ENCODE measurements at places on chromosomes 12 and 14.

- no peak for DNase-seq
Observed at GRCh38 chr14:87131879-87132278, 861.1 kb downstream of the GALC start.

GRCh38 chr12:42669553-42669952, 80.0 kb upstream of the PRICKLE1 start:
- no peak for DNase-seq

DNA sequence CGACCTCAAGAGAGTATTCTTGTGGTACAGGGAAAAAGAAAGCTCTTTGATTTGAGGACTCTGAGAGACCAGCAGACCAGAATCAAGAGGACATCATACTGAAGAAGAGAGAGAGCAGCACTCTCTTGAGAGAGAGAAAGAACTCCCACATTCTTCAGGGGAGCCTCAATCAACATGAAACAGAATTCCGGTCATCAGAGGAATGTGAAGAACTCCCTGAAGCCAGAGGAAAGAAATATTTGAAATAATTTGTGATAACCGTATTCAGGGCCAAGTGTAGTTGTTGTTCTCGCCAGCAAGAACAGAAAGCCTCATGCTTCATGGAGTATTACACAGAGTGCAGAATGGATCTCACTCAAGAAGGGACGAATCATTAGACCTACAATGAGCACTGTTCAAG, 363.8 kb upstream of the TMEM132C start:
- DNase-seq: no peak

DNA sequence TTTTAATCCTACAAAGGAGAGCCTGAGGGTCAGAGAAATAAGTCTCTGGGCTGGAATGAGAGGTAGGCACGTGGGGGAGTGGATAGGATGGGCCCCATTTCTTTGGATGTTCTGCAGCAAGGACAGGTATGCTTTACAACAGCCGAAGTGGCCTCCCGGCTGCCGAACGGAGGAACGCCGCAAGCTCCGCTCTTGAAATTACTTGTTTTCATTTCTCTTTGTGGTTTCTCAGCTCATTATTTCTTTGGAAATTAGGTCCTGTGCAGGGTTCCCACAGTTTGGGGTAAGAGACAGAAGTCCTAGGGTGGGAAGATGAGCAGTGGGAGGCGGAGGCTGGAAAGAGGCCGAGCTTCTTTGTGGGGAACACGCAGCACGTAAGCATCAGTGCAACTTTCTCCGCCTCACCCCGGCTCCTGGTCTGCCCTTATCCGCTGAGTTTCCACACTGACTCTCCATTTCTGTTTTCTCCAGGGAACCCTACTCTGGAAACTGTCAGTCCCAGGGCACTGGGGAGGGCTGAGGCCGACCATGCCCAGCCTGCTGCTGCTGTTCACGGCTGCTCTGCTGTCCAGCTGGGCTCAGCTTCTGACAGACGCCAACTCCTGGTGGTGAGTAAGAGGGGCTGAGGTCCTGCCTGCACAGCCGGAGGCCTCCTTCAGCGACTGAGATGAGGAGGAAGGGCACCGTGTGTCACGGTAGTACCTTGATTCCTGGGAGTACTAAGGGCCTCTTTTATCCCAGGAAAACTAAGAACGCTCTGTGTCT, 2.0 kb downstream of the WNT5B start:
- DNase-seq: no peak

DNA sequence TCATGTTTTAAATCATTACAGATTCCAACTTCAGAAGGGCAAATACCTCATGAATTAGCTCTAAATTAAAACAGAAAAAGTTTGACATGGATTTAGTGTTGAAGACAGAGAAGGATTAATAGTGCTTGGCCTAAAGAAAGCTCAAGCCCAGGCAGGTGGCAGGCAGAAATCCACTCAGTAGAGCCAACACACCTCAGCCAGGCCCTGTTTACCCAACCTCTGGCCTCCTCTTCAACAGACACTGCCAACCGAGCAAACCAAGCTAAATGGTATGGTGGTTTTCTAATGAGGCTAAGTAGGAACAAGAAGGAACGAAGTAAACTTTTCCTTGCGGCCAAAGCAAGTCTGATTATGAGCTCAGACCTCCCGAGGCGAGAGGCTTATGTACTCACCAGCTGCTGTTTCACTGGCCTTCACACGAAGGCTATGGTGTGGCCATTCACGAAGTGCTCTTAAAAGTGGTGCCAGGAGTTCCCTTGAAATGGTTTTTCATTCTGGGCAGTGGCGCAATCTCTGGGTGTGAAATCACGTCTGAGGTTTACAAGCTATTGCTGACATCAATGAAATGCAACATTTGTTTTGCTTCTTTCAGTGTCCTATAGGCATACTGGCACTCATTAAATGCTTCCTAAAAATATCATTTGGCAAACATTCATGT, 124.1 kb upstream of the LGR5 start:
- no peak for DNase-seq

DNA sequence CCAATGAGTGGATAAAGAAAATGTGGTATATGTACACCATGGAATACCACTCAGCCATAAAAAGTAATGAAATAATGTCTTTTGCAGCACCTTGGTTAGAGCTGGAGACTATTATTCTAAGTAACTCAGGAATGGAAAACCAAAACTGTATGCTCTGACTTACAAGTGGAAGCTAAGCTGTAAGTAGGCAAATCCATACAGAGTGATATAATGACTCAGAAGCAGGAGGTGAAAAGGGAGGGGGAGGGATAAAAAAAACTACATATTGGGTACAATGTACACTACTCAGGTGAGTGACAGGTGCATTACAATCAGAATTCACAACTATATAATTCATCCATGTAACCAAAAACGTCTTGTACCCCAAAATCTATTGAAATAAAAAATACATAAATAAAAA, 15.1 kb upstream of the CLEC1A start:
- DNase-seq: no peak

GRCh38 chr14:91897106-91897701, 29.9 kb upstream of the TC2N start:
- DNase-seq: no peak

GRCh38 chr12:20451761-20452160, 83.4 kb downstream of the PDE3A start:
- DNase-seq: no peak

- no peak for DNase-seq
Observed at GRCh38 chr14:73851000-73851399, 631 bp upstream of the PTGR2 start.

DNA sequence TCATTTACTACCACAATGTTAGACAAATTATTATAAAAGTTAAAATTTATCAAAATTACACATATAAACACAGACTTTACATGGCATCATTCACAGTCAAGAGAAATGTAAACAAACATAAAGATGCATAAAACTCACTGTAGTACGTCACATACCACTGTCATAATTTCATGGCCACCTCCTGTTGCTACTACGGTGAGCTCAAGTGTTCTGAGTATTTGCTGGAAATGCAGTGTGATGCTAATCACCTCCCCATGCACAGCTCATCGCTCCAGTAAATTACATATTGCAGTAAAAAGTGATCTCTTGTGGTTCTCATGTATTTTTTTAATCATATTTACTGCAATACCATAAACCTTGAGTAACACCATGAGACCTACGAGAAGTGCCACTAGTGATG, 247.7 kb upstream of the SFSWAP start:
- DNase-seq: no peak

DNA sequence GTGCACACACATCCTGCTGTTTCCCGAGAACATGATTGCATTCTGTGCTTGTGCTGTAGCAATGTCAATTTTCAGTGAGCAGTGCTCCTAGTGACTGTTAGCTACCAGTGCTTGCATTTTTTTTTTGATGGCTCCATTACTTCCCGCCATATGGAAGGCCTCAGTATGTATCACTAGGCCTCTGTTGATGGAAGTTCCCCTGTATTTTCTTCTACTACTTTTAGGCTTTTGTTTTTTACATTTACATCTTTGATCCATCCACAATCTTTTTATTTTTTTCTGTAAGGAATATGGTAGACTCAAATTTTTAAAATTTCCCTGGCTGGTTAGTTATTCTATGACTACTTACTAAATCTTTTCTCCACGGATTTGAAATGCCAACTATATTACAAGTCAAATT, 49.1 kb downstream of the ZNF664 start:
- no peak for DNase-seq

GRCh38 chr14:97539884-97540283, 742.7 kb downstream of the VRK1 start:
- no peak for DNase-seq
